ENCODE measurements at places on chromosomes 16 and 17. TPM values are rescaled to one million over a fixed set of nuclear protein-coding genes. Genes with fewer than 3 reads are reported as not detected.

DNA sequence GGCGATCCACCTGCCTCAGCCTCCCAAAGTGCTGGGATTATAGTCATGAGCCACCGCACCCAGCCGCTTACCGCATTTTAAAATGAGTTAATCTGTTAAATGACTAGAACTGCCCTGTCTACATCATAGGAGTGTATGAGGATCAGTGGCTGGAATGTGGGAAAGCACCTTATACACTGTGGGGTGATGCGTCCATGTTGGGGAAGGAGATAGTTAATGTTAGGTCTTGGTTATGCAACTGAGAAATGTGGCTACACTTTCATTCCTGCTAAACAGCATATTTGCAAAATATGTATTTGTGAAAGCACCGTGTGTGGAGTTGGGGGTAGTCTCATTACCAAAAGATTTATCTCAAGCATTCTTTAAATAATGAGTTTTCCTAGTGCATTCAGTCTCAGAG, 107.6 kb downstream of the SPACA3 start:
- DNase-seq: no peak

The TPSB2 gene
- polyA plus RNA-seq: not detected

DNA sequence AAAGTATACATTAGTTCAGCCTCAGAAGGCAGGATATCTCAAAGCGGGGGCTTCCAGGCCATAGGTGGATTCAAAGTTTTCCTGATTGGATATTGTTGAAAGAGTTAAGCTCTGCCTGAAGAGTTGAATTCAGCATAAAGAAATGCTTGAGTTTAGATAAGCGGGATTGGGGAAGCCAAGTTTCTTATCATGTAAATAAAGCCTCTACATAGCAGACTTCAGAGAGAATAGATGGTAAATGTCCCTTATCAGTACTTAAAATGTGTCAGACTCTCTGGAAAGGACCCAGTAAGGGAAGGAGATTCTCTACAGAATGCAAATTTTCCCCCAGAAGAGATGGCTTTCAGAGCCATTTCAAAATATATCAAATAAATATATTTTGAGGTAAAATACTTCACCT, 423.5 kb downstream of the SHISA9 start:
- DNase-seq: no peak

DNA sequence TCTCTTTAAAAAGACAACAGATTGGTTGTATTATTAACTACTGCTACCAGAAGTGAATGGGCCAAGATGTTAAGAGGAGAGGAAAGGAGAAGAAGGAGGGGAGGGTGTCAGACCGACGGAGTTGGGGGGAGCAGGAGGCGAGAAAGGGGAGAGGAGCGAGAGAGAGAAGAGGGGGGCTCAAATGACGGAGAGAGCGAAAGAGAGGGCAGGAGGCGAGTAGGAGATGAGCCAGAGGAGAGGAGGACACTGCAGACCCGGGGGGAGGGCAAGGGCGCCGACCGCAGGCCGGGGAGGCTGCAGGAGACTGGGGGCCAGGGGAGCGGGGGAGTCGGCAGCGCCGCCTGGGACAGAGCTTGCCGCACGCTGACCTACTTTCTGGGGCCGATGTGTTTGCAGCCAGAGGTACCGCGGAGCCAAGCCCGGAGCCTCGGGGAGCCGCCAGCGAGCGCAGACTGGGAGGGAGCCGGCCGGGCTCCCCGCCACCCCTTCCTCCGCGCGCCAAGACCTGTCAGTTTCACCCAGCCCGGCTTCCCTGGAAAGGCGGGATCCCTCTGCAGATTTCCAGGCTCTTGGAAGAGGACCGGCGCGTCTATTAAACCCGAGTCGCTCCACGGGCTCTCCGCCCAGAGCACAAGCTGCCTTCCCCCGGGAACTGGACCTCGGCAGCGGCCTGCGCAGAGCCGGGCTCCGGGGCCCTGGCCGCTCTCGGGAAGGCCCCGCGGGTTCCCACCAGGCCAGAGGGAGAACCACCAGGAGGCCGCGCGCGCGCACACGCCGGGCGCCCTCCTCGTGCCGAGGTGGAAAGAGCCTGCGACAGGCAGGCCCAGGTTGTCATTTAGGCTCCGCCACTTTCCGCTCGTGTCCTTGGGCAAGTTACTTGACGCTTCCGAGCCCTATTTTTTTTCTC, 74.6 kb downstream of the CMC2 start:
- peak; percentile 65 for DNase-seq

DNA sequence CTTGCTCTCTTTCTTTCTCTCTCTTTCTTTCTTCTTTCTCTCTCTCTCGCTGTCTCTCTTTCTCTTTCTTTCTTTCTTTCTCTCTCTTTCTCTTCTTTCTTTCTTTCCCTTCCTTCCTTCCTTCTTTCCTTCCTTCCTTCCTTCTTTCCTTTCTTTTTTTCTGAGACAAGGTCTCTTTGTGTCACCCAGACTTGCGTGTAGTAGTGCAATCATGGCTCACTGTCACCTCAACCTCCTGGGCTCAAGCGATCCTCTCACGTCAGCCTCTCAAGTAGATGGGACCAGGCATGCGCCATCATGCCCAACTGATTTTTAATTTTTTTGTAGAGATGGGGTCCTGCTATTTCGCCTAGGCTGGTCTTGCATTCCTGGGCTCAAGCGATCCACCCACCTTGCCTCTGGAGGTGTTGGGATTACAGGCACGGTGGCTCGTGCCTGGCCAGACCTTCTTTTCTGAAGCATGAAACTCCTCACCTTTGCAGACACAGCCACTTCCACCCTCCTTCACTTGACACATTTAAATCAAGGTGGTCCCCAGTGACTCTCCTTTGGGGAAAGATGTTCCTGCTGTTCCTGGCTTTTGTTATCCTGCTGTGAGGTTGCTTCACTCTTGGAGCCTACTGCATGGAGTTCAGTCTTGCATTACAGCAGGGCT, 26.8 kb upstream of the NKD1 start:
- no peak for DNase-seq

DNA sequence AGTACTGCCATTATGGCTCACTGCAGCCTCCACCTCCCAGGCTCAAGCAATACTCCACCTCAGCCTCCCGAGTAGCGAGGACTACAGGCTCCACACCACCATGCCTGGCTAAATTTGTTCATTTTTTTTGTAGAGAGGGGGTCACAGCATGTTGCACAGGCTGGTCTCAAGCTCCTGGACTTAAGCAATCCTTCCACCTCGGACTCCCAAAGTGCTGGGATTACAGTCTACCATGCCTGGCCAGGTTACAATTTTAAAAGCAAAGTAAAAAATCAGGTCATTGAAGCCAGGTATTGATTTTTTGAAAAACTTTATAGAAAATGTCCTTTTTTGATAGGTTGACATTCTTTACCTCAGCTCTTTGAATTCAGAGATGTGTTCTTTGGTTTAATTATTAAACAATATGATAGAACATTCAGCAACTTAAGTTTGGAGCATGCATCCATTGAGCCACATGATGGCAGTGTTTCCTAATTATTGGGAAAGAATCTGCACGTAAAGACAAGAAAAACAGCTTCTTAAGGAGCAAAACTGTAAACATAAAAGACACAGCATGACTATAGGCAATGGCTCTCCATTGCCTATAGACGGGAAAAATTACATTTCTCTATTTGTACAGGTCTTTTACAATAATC, 1.7 kb upstream of the SLC16A11 start:
- no peak for DNase-seq

DNA sequence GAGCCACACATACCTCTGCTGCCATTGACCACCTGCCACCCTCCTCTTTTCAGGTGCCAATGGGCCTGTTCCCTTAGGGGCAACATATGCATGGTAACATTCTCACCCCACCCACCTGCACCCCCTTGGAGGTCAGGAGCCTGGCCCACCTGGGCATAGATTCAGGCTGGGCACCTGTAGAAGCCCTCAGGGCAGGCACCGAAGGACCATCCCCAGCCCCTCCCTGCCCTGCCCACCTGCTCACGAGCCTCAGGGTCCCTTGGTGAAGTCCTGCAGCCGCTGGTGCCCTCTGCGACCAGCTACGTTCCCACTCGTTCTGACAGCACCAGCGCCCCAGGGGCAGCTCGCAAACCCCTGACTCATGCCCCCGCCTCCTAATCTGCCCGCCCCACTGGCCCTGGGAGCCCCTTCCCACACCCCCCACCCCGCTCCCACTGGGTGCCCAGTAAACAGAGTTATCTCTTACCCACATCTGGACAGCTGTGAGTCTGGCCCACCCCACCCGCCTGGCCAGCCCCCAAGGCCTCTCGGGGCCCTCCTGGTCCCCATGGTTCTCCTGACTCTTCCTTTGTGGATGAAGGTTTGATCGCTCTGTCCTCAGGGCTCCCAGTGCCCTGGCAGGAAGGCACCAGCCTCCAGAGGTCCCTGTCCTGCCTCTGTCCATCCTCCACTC, at the start of gene SLC4A1:
Gene SLC4A1, minus strand, starts transcription at position 318 of the 673 bp plus-strand sequence. CDS start 5,269 bp downstream, outside the sequence.
- no peak for DNase-seq

- no peak for DNase-seq
Observed at GRCh38 chr17:78797691-78798585, 15.9 kb upstream of the CYTH1 start.

- DNase-seq: no peak
Observed at GRCh38 chr17:57110579-57111325, 25.7 kb downstream of the AKAP1 start.

All from right lung (tissue), 10 donors.